Stimulated activated naive CD8-positive, alpha-beta T cell treated with anti-CD3 and anti-CD28 coated beads, Interleukin-15, amount 100 ng/mL, for 72 hours (primary cell): ENCODE measurements at places on chromosomes 2 and 18.

- peak; percentile 78 for DNase-seq
Observed at GRCh38 chr2:201260302-201260800, at the start of gene CASP8. Gene CASP8, plus strand, starts transcription at chr2:201260536. Its CDS starts 5,951 bp downstream, at chr2:201266487.

- DNase-seq = peak; percentile 35
Observed at GRCh38 chr2:159226059-159226461, 60.4 kb downstream of the WDSUB1 start.

DNA sequence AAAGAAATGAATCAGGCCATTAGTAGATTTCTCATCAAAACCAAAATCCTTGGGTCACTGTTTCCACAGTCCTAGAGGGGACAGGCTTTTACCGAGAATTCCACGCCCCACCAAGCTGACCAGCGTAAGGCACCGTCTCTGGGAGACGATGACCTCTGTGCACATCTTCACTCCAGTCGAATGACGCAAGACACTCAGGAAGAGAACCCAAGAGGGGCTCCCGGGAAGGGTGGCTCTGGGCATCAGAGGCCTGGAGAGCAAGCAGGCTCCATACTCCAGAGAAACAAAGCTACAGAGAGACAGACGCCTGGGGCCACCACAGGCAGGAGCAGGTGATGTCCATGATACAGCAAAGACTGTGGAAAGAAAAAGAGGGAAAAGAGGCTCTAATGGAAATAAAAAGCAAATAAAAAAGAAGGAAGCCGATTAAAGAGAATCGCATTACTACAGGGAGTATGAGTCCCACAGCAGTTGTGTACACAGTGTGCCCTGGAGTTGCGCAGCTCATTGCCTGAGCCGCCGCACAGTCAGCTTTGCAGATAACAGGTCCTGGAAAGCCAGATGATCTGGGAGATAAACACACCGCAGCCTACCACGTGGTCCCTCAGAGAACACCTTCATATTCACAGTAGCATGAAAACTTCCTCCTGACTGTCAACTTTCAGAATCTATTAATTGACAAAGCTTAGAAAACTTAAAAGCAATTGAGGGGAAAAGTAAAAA, 572.7 kb upstream of the SALL3 start:
- DNase-seq = no peak

DNA sequence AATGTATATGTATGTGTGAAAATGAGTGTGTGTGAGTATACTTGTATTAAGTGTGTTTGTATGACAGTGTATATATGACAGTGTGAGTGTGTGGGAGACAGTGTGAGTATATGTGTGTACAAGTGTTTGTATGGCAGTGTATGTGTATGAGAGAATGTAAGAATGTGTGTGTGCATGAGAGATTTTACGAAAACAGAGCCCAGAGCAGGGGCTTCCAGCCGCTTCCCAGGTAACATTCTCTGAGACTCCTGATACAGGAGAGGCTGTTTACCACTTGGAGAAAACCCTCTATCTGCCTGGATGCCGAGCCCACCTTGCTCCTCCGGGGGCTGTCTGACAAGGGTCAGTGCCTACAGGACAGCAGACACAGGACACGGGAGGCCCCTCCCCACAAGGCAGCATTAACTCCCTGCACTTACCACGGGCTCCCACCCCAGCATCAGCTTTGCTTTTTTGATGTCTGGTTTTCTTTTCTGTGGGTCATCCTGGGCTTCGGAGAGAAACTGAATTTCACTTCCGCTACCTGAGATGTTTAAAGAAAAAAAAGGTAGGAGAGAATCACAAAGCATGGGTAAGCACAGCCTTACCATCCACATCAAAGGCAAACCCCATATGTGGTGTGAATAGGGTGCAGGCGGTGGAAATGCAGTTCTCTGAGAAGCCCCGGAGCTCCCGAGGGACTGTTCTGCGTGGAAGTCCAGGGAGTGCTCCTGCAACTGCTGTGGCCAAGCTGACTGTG, 97.6 kb downstream of the UXS1 start:
- no peak for DNase-seq

GRCh38 chr2:25833566-25833965, 44.7 kb downstream of the ASXL2 start:
- no peak for DNase-seq

DNA sequence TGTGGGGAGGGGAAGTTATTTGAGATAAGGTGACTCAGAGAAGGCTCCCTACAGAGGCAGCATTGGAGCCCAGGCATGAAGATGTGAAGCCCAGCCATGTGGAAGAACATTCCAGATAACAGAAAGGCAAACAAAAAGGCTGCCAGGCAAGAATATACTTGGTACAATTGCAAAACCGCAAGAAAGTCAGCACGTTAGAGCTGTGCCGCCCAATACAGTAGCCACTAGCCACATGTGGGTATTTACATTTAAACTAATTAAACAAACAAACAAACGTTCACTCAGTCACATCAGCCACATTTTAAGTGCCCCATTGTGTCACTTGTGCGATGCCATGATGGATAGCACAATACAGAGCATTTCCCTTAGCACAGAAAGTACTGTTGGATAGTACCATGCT, 179.6 kb downstream of the SATB2 start:
- DNase-seq = no peak
